Left cardiac atrium (tissue), 4 donors: ENCODE measurements at places on chromosomes 5 and 9. TPM values are rescaled to one million over a fixed set of nuclear protein-coding genes. Genes with fewer than 3 reads are reported as not detected.

Gene FAM169A
- total RNA-seq = 5.0 TPM

Gene LEAP2
- total RNA-seq = 1.1 TPM

Gene GAS1
- total RNA-seq = 33.5 TPM

Gene UBE2QL1
- total RNA-seq = 7.8 TPM

Gene CCDC192
- not detected for total RNA-seq

Gene MATR3
- total RNA-seq = 162 TPM

Gene EPB41L4B
- 19.4 TPM for total RNA-seq

Gene ZFP2
- total RNA-seq = 1.2 TPM

Gene PHF24
- 0.32 TPM for total RNA-seq

Gene PCAT7
- not detected for total RNA-seq

Gene SNX18
- total RNA-seq = 15.4 TPM

Gene TXNDC8
- total RNA-seq = not detected

Gene C5orf58
- total RNA-seq = not detected

Gene CAMK2A
- 10.8 TPM for total RNA-seq

Gene IL3
- not detected for total RNA-seq

Gene PCDHGA5
- 4.3 TPM for total RNA-seq

Gene ZNF879
- total RNA-seq = 4.8 TPM

Gene TRIP13
- total RNA-seq = 0.88 TPM

Gene SPINK4
- total RNA-seq = not detected

Gene RC3H2
- total RNA-seq = 41.1 TPM
